ENCODE measurements at places on chromosomes 1 and 21.

DNA sequence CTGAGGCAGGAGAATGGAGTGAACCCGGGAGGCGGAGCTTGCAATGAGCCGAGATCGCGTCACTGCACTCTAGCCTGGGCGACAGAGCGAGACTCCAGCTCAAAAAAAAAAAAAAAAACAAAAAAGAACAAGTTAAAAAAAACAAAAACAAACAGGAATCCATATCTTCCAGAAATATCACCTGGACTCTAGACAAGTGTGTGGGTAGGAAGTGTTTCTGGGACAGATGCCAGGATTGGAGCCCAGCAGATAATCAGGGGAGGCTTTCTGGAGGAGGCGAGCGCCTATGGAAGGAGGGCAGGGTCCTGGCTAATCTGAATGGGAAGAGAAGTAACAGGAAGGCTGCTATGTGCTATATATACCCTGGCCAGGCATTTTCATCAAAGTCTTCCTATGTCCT is 43.6 kb upstream of the SYNC start:
- DNase-seq, result no peak

DNA sequence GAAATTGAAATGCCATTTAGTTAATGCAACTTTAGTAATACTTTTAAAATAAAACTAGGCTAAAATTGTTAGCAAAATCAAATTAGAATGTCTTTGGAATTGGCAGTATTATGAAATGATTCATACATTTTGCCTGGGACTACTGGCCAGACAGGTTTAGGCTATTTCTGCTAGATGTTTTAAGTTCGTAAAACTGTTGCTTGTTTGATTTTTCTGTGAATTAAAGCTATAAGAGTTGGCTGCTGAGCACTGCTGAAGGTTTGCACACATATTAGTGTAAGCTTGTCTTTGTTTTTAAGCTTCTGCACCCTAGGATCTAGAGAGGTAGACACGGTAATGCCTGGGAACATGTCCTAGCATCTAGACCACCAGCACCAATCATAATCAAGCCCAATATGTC is 1094.6 kb upstream of the ADGRL4 start:
- no peak for DNase-seq

GRCh38 chr1:7623842-7624241 is 147.3 kb upstream of the VAMP3 start:
- no peak for DNase-seq

- no peak for DNase-seq
Measured at GRCh38 chr1:10031461-10031860, 1.3 kb upstream of the UBE4B start.

DNA sequence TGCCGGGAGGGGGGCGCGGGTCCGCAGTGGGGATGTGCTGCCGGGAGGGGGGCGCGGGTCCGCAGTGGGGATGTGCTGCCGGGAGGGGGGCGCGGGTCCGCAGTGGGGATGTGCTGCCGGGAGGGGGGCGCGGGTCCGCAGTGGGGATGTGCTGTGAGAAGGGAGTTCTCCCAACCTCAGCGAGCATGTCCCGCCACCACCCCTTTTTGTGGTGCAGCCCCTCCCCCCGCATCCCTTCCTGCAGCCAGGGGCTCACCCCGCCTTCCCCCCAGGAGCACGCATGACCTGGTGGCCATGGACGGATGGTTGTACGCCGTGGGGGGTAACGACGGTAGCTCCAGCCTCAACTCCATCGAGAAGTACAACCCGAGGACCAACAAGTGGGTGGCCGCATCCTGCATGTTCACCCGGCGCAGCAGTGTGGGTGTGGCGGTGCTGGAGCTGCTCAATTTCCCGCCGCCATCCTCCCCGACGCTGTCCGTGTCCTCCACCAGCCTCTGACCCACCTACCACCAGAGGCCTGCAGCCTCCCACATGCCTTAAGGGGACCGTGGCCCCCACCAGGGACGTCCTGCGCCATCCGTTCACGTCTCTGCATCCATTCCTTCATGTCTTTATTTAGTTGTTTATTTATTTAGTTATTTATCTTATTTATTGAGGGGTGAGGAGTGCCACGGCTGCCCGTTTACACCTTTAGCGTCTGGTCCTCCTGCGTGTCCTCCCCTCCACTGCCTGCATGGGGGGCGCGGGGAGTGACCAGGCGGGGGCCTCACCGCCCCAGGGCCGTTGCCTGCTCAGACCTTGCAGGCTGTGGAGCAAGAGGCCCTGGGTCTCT is 1.4 kb upstream of the PLEKHN1 start:
- DNase-seq, result no peak

- DNase-seq, result no peak
Measured at GRCh38 chr1:81617308-81617967, 183.3 kb upstream of the ADGRL2 start.

- DNase-seq, result no peak
Measured at GRCh38 chr21:44295163-44295573, 4.7 kb upstream of the PFKL start.

- DNase-seq, result no peak
Measured at GRCh38 chr1:29626066-29626465, 389.7 kb downstream of the PTPRU start.

- no peak for DNase-seq
Measured at GRCh38 chr1:232627645-232628334, 2.1 kb downstream of the SIPA1L2 start.
